H9 (cell line): ENCODE measurements at places on chromosomes 3 and 15. TPM values are rescaled to one million over a fixed set of nuclear protein-coding genes. Genes with fewer than 3 reads are reported as not detected.

- no peaks in the 10 kb centered on the region for H3K4me1 ChIP-seq
- no peak overlapping the region for H3K4me3 ChIP-seq
- H3K27ac ChIP-seq = no peak overlapping the region
- DNase-seq = no peak
Measured at GRCh38 chr3:157113832-157114505, 46.0 kb downstream of the CCNL1 start.

The HIGD2B gene
- not detected in 2 replicates for total RNA-seq

GRCh38 chr3:56845505-56845904 is 43.8 kb upstream of the ARHGEF3 start:
- H3K36me3 ChIP-seq = no peaks in the 10 kb centered on the region
- H3K4me3 ChIP-seq = no peak overlapping the region
- DNase-seq = no peak
- no peaks in the 10 kb centered on the region for H3K27me3 ChIP-seq
- H3K27ac ChIP-seq = no peak overlapping the region

The FOXB1 gene
- 3.5 and 3.7 TPM in 2 replicates for total RNA-seq

GRCh38 chr15:54250326-54250725 is 272.1 kb downstream of the UNC13C start:
- H3K27ac ChIP-seq = no peak overlapping the region
- H3K27me3 ChIP-seq = no peaks in the 10 kb centered on the region
- no peak overlapping the region for H3K4me3 ChIP-seq
- H3K36me3 ChIP-seq = no peaks in the 10 kb centered on the region
- no peaks in the 10 kb centered on the region for H3K4me1 ChIP-seq

GRCh38 chr15:49750553-49750952 is 129.7 kb downstream of the DTWD1 start:
- H3K27ac ChIP-seq = no peak overlapping the region
- no peaks in the 10 kb centered on the region for H3K27me3 ChIP-seq
- no peak overlapping the region for H3K4me3 ChIP-seq
- H3K4me1 ChIP-seq = no peaks in the 10 kb centered on the region

GRCh38 chr3:154254527-154254926 is 69.8 kb downstream of the DHX36 start:
- H3K36me3 ChIP-seq = peaks cover 59% of the 10 kb centered on the region
- no peak overlapping the region for H3K4me3 ChIP-seq
- H3K27ac ChIP-seq = no peak overlapping the region
- H3K27me3 ChIP-seq = no peaks in the 10 kb centered on the region
- no peaks in the 10 kb centered on the region for H3K4me1 ChIP-seq

The GOLGA6L4 gene
- 1.2 and 2.8 TPM in 2 replicates for total RNA-seq

DNA sequence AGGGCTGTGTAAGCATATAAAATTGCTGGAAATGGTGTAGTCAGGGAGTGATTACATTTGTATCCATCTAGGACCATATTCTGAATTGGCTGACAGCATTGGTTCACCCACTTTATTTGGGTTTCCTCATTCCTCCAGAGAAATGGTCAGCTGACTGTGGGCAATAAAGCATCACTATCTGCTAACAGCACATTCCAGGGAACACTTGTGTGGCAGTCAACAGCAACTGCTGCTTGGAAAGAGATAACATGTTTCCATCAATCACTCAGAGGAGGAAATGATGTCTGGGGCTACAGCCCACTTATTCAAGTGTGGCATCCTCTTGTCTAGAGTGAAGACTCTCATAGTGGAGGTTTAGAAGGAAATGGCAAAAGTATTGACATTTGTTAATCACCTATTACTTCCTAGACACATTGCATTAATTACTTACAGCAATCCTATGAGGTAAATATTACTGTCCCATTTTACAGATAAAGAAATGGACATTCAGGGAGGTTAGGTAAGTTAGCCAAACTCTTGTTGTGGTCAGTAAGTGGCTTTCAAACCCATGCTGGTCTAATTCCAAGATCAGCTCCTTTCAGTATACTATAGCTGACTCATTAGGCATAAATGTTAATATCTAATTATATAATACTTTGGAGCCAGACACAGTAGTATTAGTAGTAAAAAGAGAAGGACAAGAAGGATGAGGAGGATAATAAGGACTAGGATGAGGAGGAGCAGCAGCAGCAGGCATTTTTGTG is 247.8 kb downstream of the ALCAM start:
- no peaks in the 10 kb centered on the region for H3K36me3 ChIP-seq
- peaks cover 5% of the 10 kb centered on the region; the same call in 1 of the 2 replicates for H3K4me1 ChIP-seq
- no peak overlapping the region for H3K4me3 ChIP-seq
- no peak overlapping the region for H3K27ac ChIP-seq
- no peak for DNase-seq

DNA sequence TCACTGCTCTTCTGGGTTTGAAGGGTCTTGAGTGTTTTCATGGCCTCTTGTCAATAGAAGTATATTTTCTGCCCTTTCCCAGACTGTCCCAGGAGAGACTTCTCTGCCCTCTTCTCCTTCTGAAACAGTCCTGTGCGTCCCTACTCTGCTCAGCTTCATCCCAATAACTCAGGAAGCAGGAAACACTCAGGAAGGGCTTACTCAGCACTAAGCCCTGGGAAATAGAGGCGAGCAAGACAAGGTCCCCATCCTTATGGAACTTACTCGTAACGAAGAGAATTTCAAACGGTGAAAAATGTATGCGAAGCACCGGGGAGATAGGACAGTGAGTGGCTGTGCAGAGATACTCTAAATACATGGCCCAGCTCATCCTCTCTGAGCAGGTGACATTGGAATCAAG is 52.8 kb upstream of the TFRC start:
- H3K27me3 ChIP-seq = no peaks in the 10 kb centered on the region
- DNase-seq = no peak
- no peak overlapping the region for H3K27ac ChIP-seq
- peaks cover 1% of the 10 kb centered on the region; the same call in 1 of the 3 replicates for H3K36me3 ChIP-seq
- no peak overlapping the region for H3K4me3 ChIP-seq

GRCh38 chr3:193947596-193947995 is 188.4 kb upstream of the HES1 start:
- H3K27ac ChIP-seq = no peak overlapping the region
- H3K4me3 ChIP-seq = no peak overlapping the region
- H3K4me1 ChIP-seq = peaks cover 26% of the 10 kb centered on the region
- H3K27me3 ChIP-seq = peaks cover 5% of the 10 kb centered on the region; the same call in 1 of the 2 replicates

The ANO10 gene
- total RNA-seq = 32.3 and 38.7 TPM in 2 replicates

- H3K36me3 ChIP-seq = peaks cover 20% of the 10 kb centered on the region
- no peak for DNase-seq
- no peaks in the 10 kb centered on the region for H3K27me3 ChIP-seq
- H3K4me1 ChIP-seq = no peaks in the 10 kb centered on the region
- no peak overlapping the region for H3K4me3 ChIP-seq
- H3K27ac ChIP-seq = no peak overlapping the region
Measured at GRCh38 chr3:132294906-132295305, 22.3 kb upstream of the ACP3 start.

The CELF6 gene
- total RNA-seq = 0.13 and 0.18 TPM in 2 replicates

DNA sequence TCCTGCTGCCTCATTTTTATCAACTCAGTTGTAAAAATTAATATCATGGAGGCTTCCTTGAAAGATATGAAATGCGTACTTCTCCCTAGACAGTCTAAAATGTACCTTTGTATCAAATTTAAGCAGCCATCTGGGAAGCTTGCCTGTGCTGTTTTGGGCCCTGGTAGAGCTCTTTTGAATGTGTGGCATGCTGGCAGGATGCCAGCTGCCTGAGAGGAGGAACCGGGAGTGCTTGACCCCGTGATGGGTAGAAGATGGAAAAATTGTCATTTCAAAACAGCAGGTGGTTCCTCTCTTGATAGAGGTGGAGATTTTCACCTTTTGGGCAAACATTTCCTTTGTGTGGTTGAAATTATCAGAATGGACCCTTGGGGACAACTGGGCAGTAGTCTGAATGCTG is 245.3 kb downstream of the RPLP1 start:
- H3K27me3 ChIP-seq = no peaks in the 10 kb centered on the region
- DNase-seq = no peak
- H3K4me1 ChIP-seq = no peaks in the 10 kb centered on the region
- H3K36me3 ChIP-seq = no peaks in the 10 kb centered on the region

- H3K27ac ChIP-seq = no peak overlapping the region
- H3K4me1 ChIP-seq = peaks cover 4% of the 10 kb centered on the region; the same call in 1 of the 2 replicates
- H3K36me3 ChIP-seq = no peaks in the 10 kb centered on the region
- no peak for DNase-seq
- H3K4me3 ChIP-seq = no peak overlapping the region
- no peaks in the 10 kb centered on the region for H3K27me3 ChIP-seq
Measured at GRCh38 chr3:54846119-54846518, 81.7 kb downstream of the LRTM1 start.

- H3K36me3 ChIP-seq = no peaks in the 10 kb centered on the region
- H3K27ac ChIP-seq = no peak overlapping the region
- DNase-seq = no peak
- no peak overlapping the region for H3K4me3 ChIP-seq
Measured at GRCh38 chr3:25870452-25870851, 80.6 kb downstream of the OXSM start.

The C3orf22 gene
- total RNA-seq = not detected in 2 replicates

DNA sequence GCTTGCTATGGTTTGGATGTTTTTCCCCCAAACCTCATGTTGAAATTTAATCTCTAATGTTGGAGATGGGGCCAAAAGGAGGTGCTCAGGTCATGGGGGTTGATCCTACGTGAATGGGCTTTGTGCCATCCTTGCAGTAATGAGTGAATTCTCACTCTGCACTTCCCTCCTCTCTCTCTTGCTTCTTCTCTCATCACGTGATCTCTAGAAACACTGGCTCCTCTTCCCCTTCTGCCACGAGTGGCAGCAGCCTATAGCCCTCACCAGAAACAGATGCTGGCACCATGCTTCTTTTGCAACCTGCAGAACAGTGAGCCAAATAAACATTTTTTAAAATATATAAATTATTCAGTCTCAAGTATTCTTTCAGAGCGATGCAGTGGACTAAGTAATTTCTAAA is 13.3 kb upstream of the PLSCR1 start:
- H3K4me3 ChIP-seq = no peak overlapping the region
- peaks cover 15% of the 10 kb centered on the region for H3K36me3 ChIP-seq
- H3K4me1 ChIP-seq = no peaks in the 10 kb centered on the region
- no peaks in the 10 kb centered on the region for H3K27me3 ChIP-seq
- H3K27ac ChIP-seq = no peak overlapping the region
- DNase-seq = no peak

The GPR87 gene
- total RNA-seq = 0.18 and 0.33 TPM in 2 replicates

- H3K4me1 ChIP-seq = no peaks in the 10 kb centered on the region
- H3K27me3 ChIP-seq = no peaks in the 10 kb centered on the region
- no peak overlapping the region for H3K4me3 ChIP-seq
Measured at GRCh38 chr3:144307951-144308350, 336.3 kb downstream of the DIPK2A start.

The SI gene
- not detected in 2 replicates for total RNA-seq
